Activated naive CD8-positive, alpha-beta T cell treated with anti-CD3 and anti-CD28 coated beads, Interleukin-2, amount 50 U/mL, for 24 hours (primary cell): ENCODE measurements at places on chromosomes 1 and 21.

GRCh38 chr1:200034761-200035396 lies 7.4 kb downstream of the NR5A2 start:
- DNase-seq = no peak

DNA sequence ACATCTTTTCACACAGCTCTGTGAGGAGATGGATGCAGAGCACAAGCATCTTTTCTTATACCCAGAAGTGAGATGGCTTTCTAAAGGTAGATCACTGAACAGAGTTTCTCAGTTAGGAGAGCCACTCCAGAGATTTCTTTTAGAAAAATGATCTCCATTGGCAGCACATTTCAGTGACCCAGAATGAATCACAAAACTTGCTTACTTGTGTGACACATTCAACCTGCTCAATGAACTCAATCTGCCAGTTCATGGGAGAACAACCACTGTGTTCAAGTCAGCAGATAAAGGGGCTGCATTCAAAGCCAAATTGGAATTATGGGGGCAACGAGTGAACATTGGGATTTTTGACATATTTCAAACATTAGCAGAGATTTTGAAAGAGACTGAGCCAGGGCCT lies 78.3 kb downstream of the UCHL5 start:
- no peak for DNase-seq

GRCh38 chr21:22711636-22712035 lies 1713.4 kb downstream of the NCAM2 start:
- no peak for DNase-seq

GRCh38 chr21:41008974-41009373 lies 159.0 kb upstream of the BACE2 start:
- no peak for DNase-seq

- peak; percentile 82 for DNase-seq
Measured at GRCh38 chr1:201506557-201507359, at the start of gene CSRP1. Gene CSRP1, minus strand, starts transcription at chr1:201507123. Its CDS starts 10,820 bp downstream, at chr1:201496303.

GRCh38 chr1:177591155-177591554 lies 378.7 kb downstream of the SEC16B start:
- no peak for DNase-seq

DNA sequence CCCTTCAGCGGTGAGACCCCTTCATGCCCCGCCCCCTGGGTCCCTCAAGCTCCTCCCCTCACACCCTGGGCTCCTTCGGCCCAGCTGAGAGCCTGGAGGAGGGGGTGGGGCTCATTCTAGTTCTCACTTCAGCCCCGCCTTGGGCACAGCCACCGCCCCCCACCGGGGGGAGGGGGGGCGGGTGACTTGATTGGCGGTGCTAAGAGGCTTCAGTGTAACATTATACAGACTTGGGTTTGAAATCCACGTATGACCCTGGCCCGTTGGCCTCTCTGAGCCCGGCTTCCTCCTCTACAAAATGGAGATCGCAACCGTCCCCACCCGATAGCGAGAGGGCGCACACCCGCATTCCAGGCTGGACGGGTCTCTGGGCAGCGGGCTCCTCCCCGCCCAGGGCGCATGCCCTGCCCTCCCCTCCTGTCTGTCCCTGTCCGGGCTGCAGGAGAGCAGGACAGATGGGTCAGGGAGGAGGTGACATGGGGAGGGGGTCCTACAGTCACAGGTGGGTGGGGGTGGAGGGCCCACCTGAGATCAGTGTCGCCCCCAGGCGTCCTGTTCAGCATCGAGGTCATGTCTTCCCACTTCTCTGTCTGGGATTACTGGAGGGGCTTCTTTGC lies 5.1 kb downstream of the CLCNKB start:
- peak; percentile 22 for DNase-seq

DNA sequence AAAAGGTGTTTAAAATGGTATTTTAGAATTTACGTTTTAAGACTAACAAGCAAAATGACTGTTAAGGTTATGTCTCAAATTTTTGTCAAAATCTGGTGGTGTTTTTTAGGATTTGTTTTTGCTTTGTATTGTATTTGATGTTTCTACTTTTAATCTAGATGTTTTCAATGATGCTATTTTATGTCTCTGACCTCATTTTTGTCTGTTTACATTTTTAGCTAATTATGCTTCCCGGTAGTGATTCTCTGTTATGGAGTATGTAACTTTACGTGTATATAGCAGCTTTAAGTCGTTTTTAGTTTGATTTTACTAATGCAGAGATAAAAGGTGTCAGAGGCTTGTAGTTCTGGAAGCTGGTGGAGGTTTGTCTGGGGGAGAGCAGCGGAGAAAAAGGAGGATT lies 71.8 kb downstream of the PRDM2 start:
- no peak for DNase-seq

DNA sequence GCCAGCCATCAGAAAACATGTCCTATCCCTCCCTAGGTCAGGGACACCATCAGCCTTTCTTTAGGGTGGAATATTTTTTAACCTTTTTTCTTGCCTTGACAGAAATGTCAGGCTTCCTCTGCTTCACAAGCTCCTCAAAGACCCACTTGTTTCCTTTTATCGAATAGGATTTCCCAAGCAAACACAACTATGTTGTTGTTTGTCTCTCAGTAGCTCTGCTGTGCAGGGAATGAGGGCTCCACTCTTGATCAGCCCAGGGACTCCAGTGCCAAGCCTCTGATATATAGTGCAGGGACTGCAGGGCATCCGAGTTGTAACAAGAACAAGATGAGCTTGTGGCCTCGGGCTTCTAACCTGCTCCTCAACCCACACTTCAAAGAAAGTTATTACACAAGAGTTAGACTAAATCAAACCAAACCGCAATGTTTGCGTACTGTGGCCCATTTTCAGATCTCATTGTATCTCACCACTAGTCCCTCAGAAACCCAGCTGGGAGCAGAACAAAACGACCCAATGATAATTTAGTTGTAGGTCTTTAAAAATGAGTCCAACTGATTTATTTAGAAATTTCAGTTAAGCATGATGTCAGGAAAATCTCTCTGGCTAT lies 108.1 kb downstream of the ATG4C start:
- no peak for DNase-seq

DNA sequence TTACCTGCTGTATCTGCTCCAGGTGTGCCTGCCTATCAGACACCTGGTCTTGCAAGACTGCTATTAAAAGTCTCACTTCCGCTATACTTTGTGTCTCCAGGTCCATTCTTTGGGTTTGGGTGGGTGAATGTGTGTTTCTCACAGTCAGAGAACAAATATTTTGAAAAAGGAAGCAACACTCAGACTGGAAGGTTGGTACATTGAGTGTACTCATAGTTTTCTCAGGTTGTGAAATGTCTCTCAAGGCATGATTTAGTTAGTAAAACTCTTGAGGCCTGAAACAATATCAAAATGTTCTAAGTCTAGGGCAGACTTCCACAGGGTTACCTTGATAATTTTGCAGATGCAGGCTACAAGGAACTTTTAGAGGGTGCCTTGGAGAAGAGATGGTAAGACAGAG lies 429.9 kb upstream of the ZRANB2 start:
- DNase-seq = no peak

- DNase-seq = no peak
Measured at GRCh38 chr21:34276711-34277425, 86.9 kb upstream of the KCNE2 start.

- no peak for DNase-seq
Measured at GRCh38 chr1:48203287-48203900, 19.1 kb upstream of the SLC5A9 start.

- DNase-seq = no peak
Measured at GRCh38 chr1:170460001-170460400, 72.0 kb upstream of the GORAB start.
